M059J (cell line): ENCODE measurements at places on chromosomes 6 and 20. TPM values are rescaled to one million over a fixed set of nuclear protein-coding genes. Genes with fewer than 3 reads are reported as not detected.

GRCh38 chr6:72464791-72465691 is 156.8 kb upstream of the KCNQ5 start:
- DNase-seq, result peak; percentile 98

- DNase-seq, result no peak
Measured at GRCh38 chr20:46731770-46732169, 22.3 kb downstream of the SLC2A10 start.

DNA sequence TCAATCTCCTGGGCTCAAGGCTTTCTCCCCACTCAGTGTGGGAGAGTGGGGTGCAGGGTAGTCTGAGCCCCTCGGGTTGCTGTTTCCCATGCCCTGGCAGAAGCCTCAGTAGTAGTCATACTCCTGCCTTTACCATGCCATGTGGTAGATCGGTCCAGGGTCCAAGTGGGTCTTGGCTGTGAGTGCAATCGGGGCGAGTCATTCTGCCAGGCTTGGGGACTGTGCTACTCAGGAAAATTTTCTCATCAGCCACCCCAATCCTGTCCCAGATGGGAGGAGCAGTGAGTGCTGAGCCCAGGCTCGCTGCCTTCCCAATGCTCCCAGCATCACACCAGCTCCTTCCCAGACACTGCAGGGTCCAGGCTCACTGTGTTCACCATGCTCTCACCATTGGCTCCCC is 10.7 kb upstream of the RAET1L start:
- DNase-seq, result no peak

- peak; percentile 86 for DNase-seq
Measured at GRCh38 chr6:15608396-15608795, 54.4 kb downstream of the DTNBP1 start.

DNA sequence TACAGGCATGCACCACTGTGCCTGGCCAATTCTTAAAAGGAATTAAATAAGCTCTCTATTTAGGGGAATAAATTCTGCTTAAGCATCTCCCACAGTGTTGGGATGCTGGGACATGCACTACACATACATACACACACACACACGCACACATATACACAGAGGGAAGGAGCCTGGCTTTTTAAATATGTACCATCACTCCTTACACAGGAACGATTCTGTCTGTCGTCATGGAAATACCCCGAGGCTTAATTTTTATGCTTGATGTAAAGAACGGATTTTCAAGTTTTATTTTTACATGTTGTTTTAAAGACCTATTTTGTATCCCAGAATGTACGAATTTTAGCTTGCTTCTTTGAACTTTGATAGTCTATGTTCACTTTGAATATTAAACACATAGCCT is 95.3 kb downstream of the CD109 start:
- no peak for DNase-seq

DNA sequence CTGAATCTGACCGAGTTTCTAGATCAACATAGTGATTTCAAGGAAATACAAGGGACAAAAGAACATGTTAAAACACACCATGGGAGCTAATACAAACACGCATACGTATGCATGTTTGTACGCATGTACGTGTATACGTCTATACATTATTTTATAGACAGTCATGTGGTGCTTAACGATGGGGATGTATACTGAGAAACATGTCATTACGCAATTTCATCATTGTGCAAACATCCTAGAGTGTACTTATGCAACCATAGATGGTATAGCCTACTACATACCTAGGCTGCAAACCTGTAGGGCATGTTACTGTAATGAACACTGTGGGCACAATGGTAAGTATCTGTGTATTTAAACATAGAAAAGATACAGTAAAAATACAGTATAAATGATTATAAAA is 25.0 kb upstream of the NELFCD start:
- DNase-seq, result no peak

The DIDO1 gene
- total RNA-seq, result 26.1 and 42.6 TPM in 2 replicates

The ARG1 gene
- total RNA-seq, result not detected in 2 replicates

The NDRG3 gene
- 49.7 and 50.3 TPM in 2 replicates for total RNA-seq

- DNase-seq, result no peak
Measured at GRCh38 chr20:54633374-54634355, 158.3 kb downstream of the DOK5 start.

GRCh38 chr6:44538131-44538806 is 150.8 kb downstream of the CDC5L start:
- no peak for DNase-seq

DNA sequence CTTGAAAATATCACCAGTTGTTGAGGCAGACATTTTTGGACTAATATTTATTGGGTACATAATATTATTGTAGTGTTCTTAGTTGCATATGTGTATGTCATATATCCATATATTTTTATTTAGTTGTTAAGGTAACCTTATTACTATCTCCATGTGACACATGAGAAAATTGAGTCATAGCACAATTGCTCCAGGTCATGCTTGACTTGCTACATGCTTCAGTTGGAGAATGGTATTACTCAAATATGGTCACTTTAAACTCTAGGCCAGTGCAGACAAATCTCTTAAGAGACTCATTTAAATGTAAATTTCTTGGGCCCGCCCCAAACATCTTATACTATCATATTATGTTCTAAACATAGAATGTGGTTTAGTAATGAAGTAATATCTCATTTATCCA is 246.1 kb downstream of the RIMS1 start:
- peak; percentile 55 for DNase-seq

The TMEM74B gene
- total RNA-seq, result 0.34 TPM in 2 replicates

The VIP gene
- total RNA-seq, result not detected in 2 replicates

GRCh38 chr6:50549475-50549874 is 163.9 kb upstream of the TFAP2D start:
- no peak for DNase-seq

GRCh38 chr6:108482559-108482958 is 78.2 kb upstream of the FOXO3 start:
- no peak for DNase-seq

The KIF25 gene
- not detected in 2 replicates for total RNA-seq

DNA sequence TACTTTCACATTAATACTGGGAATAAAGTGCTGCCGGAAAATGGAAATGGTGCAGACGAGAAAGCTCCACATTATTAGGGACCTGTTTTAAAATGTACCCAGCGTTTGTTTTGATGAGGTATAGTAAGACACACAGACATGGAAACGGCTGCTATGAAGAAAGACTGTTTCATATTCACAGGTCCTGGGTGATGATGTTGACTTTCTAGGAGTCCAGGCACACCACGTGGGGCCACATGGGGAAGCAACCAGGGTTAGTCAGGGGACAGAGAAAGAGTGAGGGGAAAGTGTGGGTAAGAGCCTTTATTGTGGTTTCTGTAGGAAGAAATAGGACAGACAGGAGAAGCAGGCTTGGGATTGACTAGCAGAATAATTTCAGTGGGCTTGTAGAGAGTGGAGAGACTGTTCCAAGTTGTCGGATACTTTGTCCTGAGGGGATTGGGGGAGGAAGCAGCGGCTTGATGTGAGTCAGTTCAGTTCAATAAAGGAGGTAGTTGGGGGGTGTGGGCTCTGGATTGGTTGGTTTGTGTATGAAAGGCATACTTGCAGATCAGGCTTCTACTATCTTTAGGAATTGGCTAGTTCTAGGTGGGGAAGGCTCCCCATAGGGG is 112.0 kb upstream of the MCHR2 start:
- no peak for DNase-seq

GRCh38 chr6:14038467-14039437 is 78.8 kb upstream of the CD83 start:
- DNase-seq, result no peak

The SNRPB2 gene
- total RNA-seq, result 155 and 171 TPM in 2 replicates

DNA sequence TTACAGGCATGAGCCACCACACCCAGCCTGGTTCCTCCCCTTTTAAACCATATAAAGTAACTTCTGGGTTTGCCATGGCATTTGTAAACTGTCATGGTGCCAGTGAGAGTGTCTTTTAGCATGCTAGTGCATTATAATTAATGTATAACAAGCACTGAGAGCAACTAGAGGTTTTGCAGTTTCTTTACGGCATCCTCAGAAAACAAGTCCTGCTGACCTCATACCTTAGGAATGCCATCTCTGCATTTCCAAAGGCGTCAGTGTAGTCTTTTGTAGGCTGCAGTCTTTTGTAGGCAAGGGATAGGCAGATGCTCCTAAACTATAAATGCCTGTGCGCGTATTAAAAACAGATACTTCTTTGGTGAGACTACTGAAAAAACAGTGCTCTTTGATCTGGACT is 75.0 kb upstream of the EZR start:
- peak; percentile 88 for DNase-seq

The KCNK16 gene
- not detected in 2 replicates for total RNA-seq

GRCh38 chr20:58659841-58660240 is 8.8 kb downstream of the STX16 start:
- peak; percentile 23 for DNase-seq

The TNXB gene
- total RNA-seq, result 0.10 TPM in 1 of 2 replicates, not detected in the other

DNA sequence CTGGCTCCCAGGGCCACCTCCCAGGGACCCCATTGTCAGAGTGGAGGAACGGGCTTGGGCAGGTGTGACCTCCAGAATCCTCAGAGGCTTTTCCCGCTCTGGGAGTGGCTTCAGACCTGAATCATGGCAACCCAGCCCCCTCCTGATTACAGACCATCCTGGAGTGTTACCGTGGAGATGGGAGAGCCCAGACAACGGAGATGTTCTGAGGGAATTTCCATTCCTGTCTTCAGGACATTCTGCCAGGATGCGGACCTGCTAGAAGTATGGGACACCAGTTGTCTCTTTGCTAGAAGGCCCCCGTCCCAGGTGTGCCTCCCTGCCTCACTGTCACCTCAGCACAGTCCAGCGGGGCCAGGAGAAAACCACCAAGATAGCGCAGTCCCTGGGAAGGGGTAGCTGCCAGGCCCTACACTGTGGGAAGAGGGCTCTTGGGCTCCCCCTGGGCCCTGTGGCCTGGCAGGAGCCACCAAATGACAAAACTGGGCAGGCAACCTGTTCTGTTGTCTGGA is 109.9 kb downstream of the PSMB1 start:
- no peak for DNase-seq

The ARHGAP40 gene
- 0.64 TPM in 1 of 2 replicates, not detected in the other for total RNA-seq

DNA sequence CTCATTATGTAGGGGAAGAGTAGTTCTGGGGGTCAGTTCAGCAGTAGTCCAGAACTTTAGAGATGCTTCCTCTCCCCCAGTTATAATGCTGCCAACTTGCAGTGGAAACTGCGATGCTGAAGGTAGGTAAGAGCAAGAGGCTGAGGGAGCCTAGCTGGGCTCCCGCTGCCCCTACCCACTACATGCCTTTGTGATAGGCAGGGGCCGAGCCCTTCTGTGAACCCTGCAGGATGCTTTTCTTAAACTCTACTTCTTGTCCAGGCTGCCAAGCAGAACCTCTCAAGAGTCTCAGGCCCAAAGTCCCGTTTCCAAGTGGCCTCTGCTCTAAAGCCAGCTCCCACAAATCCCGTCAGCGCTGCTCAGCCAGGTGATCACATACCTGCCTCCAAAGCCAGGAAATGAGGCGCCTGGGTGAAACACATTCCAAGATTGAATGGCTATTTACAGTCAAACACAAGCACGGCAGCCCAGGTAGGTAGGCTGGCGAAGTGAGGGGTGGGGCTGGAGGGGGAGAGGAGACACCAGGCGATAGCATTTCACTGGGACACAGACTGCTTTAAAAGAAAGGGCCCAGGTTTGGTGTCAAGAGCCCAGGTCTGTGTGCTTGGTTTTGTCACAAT is 150.7 kb downstream of the CD24 start:
- no peak for DNase-seq

DNA sequence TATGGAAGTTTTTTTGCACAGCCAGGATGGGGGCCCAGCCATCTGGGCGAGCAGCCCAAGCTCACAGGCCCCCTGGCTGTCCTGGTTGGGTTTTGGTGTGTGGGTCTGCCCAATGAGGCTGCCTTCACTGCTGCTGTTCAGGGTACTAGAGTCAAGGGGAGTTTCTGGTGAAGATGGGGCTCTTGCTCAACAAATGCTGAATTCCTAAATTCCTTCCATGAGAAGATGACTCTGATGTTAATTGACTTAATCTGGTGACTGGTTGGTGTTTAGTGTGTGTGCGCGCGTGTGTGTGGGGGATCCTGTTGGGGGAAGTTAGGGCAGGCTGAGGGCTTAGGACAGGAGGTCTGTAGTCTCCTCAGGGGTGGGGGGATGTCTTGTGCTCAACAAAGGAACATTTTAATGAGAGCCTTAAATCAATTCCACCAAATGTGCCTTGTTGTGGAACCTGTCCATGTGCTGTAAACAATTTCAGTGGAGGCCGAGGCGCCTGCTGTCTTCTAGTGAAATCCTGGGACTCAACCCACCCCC is 1.9 kb downstream of the PTK7 start:
- DNase-seq, result no peak

GRCh38 chr6:169985121-169986015 is 233.9 kb downstream of the ERMARD start:
- no peak for DNase-seq

The GINS1 gene
- total RNA-seq, result 31.5 and 41.3 TPM in 2 replicates

The NPBWR2 gene
- total RNA-seq, result not detected in 2 replicates

- DNase-seq, result no peak
Measured at GRCh38 chr6:137093183-137094069, 48.7 kb upstream of the IL20RA start.

The CST3 gene
- 330 and 411 TPM in 2 replicates for total RNA-seq

The TBC1D32 gene
- total RNA-seq, result 1.6 and 2.6 TPM in 2 replicates

DNA sequence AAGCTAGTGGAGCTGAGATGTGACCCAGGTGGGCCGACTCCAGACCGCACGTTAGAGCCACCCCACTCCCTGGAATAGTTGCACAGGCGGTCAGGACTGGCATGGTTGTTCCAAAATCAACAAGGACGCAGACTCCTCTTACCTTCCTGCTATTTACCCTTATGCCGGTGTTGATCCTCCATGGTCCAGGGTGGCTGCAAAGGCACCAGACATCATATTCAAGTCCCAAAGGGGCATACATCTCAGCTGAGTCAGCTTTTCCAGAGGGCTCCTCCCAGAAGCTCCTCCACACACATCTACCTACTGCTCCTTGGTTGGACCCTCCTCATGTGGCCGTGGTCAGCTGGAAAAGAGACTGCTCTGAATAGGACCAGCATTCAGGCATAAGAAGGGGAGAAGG is 112.2 kb downstream of the SYCP2 start:
- no peak for DNase-seq
